ENCODE measurements at places on chromosomes 3 and 15. TPM values are rescaled to one million over a fixed set of nuclear protein-coding genes. Genes with fewer than 3 reads are reported as not detected.

CCDC54 gene
- polyA plus RNA-seq, result not detected

SERPINI2 gene
- polyA plus RNA-seq, result not detected

- no peak for DNase-seq
Observed at GRCh38 chr3:171871392-171872274, 28.5 kb downstream of the TMEM212 start.

CLRN1 gene
- polyA plus RNA-seq, result not detected

- DNase-seq, result no peak
Observed at GRCh38 chr3:115246461-115247020, 99.5 kb upstream of the ZBTB20 start.

- DNase-seq, result no peak
Observed at GRCh38 chr3:108471426-108471825, 39.0 kb downstream of the MYH15 start.
